Glomerular endothelial cell (primary cell): ENCODE measurements at places on chromosomes 2 and 18. TPM values are rescaled to one million over a fixed set of nuclear protein-coding genes. Genes with fewer than 3 reads are reported as not detected.

Gene BMP10
- not detected in 2 replicates for total RNA-seq

Gene FHL2
- total RNA-seq: 115 and 138 TPM in 2 replicates

- no peak for DNase-seq
These were observed 219.9 kb upstream of the RAB6C start for GRCh38 chr2:129759472-129760010.

DNA sequence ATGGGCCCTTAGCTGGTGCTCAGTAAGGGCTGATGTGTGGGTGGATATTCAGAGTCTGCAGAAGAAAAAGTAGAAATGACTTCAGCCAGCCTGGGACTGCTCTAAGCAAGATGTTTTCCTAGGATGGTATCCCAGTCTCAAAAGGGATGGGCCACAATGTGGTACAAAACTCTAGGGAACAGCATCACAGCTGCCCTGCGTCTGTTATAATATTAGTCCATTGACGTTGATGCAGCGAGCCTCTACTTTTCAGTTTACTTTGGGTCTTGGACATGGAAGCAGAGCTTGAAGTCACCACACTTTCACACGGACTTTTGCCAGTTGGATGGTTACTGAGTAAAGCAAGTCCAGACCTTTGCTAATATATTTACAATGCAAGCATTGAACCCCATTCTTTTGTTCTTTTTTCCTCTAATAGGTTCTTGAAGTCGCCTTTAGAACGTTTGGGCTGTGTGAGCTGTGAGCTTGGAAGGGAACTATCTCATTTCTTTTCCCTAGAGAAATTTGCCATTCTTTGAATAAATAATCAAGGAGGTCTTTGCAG is 105.7 kb downstream of the RDH14 start:
- DNase-seq: no peak

DNA sequence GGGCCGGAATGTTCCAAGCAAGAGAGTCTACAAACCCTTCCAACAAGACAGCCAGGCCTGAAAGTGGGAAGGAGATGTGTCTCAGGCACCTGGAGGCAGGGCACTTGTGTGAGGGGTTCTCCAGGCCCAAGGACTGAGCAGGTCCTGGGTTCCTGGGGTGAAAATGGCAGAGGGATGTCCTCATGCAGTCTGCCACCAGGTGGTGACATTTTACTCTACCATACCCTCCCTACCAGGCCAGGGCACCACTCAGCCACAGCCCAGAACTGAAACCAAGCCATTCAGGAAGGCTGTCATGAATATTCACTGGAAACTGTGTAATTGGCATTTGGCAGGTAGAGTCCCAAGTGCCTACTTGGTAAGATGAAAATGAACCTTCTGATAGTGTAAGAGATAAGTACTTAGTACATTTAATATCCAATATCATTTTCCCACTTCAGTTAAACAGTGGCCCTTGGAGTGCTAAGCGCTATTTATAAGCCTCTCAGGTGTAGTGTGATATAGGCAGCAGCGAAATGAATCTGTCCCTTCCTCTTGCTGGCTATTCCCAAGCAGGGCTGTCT is 185.1 kb downstream of the MYO5B start:
- DNase-seq: peak; percentile 16

- no peak for DNase-seq
These were observed 134.6 kb downstream of the MAP4K4 start for GRCh38 chr2:101832114-101832513.

DNA sequence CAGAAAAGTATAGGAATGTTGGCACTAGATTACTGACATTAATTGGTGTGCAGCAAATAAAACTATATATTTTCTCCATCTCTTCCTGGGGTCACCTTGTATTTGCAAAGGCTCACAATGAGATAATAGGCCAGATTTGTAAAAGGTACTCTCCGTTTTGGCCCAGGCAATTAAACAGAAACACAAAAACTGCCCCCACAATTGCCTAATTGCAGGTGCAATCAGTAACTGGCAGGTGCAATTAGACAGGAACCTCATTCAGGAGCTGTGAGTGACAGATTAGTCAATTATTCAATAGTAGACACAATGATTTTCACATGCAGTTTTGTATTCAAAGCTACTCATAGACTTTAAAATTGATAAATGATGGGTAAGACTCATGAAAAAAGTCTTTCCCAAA is 451.4 kb upstream of the ID2 start:
- no peak for DNase-seq

- DNase-seq: no peak
These were observed 68.3 kb downstream of the PIEZO2 start for GRCh38 chr18:11081009-11081532.

DNA sequence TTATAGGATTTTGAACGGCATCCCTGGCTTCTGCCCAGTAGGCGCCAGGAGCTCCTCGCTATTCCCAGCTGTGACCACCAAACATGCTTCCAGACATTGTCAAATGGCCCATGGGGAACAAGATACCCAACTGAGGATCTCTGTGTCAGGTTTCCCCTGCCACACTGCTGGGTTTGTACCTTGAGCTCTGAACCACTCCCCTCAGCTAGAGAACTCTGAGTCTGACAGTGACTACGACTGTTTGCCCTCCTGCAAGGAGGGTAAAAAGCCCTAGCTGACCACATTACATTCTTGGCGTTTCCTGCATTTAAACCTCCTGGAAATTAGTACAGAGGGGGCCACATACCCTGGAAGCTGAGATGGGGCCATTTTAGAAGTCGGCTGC is 12.4 kb downstream of the LRRFIP1 start:
- DNase-seq: no peak

GRCh38 chr18:9561759-9562158 is 52.6 kb downstream of the PPP4R1 start:
- no peak for DNase-seq
